ENCODE measurements at places on chromosomes 2 and 18. TPM values are rescaled to one million over a fixed set of nuclear protein-coding genes. Genes with fewer than 3 reads are reported as not detected.

DNA sequence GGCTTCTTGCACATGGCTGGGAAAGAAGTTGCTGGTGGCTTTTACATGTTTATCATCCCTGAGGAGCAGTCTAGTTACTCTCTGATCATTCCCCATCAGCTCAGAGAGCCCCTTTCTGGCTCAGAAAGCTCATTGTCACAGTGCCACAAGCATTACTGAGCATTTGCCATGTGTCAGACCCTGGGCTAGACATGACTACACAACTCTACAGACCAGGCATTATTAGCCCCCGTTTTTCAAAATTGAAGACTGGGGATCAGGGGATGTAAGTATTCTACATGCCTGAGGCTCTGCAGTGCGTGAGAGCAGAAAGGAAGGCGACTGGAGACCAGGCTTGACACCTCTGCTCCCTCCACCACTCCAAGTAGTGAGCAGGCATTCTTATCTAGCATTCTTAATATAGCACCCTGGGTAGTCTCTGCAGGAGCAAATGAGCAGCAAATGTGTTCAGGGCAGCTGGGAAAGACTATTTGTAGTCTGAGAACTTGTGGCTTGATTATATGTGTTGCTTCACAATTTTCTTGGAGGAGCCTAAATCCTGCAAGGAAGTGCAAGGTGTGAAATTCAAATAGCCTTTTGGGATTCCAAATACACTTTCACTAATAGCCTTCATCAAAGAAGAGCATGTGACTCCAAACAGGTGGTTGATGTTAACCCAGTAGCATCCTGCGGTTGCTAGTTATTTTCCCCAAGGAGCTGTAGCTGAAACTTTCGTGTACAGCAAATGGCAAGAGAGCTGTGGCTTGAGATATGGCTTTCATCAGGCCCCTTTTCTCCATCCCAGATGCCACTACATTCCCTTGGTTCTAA, 143.2 kb downstream of the DDX1 start:
- H3K36me3 ChIP-seq = no peaks in the 10 kb centered on the region
- no peaks in the 10 kb centered on the region for H3K27me3 ChIP-seq
- no peak for DNase-seq

- H3K27ac ChIP-seq = no peak overlapping the region
- no peaks in the 10 kb centered on the region for H3K4me1 ChIP-seq
- DNase-seq = no peak
- H3K36me3 ChIP-seq = no peaks in the 10 kb centered on the region
Observed at GRCh38 chr2:236531996-236532395, 37.6 kb upstream of the ACKR3 start.

DNA sequence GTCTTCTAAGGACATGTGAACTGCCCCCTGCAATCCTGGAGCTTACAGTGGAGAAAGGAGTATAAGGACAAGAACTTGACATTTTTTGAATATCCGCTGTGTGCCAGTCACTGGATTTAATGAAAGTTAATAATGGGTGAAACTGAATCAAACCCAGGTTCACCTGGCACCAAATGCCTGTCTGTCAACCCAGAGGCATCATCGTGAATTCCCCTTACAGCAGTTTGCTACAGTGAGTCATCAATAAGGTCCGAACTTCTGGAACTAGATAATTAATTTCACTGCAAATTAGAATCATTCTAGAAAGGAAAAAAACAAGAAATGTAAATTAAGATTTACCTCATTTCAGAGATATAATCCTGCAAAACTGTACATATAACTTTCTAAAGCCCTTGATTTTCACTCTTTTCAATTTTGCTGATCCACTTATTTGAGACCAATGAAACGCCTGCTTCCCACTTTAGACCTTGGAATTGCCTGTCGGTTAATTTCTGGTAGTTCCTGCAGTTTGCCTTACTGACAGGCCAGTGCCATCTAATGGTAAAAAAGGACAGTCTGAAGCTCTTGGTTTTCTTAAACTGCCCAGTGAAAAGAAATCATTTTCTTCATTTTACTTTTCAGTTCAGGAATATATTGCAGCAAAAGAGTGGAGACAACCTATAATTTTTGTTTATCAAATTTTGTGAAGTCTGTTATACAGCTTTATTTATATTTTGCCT, 8.2 kb downstream of the DSG2 start:
- no peaks in the 10 kb centered on the region for H3K4me1 ChIP-seq
- H3K27me3 ChIP-seq = no peaks in the 10 kb centered on the region
- H3K27ac ChIP-seq = no peak overlapping the region
- H3K4me3 ChIP-seq = no peak overlapping the region

DNA sequence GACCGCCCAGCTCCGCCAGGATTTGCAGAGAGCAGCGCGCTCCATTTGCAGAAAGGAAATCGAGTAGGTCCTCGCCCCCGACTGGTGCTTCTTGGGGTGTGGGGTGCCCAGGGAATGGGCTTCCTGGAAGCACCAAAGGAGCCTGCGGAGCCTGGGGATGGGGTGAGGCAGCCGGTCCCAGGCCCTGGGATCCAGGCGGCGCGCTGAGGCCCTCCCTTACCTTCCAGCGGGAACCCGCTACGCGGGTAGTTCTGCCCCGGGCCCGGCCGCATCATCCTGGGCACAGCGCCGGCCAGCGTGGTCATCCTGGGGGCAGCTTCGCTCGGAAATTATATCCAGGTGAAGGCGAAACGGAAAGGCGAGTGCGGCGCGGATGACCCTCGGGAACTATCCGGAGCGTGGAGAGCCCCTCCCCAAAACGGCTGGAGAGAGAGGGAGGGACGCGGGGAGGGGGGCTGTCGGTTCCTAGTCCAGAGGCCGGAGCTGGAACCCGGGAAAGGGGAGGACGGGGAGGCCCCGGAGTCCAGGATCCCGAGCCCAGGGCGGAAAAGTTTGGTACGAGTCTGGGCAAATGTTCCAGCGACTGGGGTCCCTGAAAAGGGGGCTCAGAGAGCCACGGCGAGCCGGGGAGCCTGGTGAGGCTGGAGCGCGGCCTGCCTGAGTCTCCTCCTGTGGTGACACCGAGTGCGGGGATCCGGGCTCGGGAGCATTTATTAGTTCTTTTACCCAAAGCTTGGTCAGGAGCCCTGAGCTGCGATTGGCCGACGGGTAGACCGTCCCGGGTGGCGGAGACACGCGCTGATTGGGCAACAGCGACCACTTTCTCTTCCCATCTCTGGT, at the start of gene PAX3:
Gene PAX3 (minus strand): TSS at position 688 of the 840 bp plus-strand sequence. CDS start 383 bp downstream, at position 305.
- H3K4me1 ChIP-seq = no peaks in the 10 kb centered on the region
- no peak for DNase-seq
- no peak within 1 kb of the TSS for H3K27ac ChIP-seq
- no peak within 1 kb of the TSS for H3K4me3 ChIP-seq

GRCh38 chr2:187215532-187216240, 232.4 kb downstream of the CALCRL start:
- no peaks in the 10 kb centered on the region for H3K27me3 ChIP-seq
- no peak overlapping the region for H3K27ac ChIP-seq
- DNase-seq = no peak
- H3K36me3 ChIP-seq = no peaks in the 10 kb centered on the region
- H3K4me3 ChIP-seq = no peak overlapping the region

CGREF1 gene
- total RNA-seq = 8.1 TPM
